ENCODE measurements at places on chromosomes 16 and 17. TPM values are rescaled to one million over a fixed set of nuclear protein-coding genes. Genes with fewer than 3 reads are reported as not detected.

Gene LGALS9B
- not detected for total RNA-seq

DNA sequence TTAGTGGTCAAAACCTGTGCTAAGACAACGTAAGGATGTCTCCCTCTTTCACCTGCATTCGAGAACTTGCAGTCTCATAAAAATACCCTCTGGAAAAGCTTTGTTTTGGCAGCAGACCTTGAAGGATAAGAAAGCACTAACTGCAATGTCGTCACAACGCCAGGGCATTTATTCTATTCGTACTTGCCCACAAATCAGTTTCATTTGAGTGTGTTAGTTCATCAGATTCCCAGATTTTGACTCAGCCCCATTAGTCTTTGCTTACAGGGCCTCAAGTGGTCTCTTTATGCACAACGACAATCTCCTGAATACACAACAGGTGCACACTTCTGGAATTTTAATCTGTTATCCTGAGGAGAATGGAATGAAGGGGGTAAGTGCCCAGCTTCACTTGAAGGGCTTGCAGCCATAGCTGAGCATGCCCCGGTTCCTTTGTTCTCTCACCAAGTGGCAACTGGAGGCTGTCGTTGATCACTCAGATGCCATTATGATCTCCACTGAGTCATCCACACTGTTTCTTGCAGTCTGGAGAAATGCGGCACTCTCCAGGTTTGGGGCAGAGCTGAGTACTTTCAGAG is 58.8 kb downstream of the CLEC19A start:
- H3K4me1 ChIP-seq: peaks cover 5% of the 10 kb centered on the region
- peak overlapping the region; percentile 51 for H3K27ac ChIP-seq
- H3K4me3 ChIP-seq: no peak overlapping the region
- DNase-seq: peak; percentile 51
- peaks cover 4% of the 10 kb centered on the region for H3K27me3 ChIP-seq

DNA sequence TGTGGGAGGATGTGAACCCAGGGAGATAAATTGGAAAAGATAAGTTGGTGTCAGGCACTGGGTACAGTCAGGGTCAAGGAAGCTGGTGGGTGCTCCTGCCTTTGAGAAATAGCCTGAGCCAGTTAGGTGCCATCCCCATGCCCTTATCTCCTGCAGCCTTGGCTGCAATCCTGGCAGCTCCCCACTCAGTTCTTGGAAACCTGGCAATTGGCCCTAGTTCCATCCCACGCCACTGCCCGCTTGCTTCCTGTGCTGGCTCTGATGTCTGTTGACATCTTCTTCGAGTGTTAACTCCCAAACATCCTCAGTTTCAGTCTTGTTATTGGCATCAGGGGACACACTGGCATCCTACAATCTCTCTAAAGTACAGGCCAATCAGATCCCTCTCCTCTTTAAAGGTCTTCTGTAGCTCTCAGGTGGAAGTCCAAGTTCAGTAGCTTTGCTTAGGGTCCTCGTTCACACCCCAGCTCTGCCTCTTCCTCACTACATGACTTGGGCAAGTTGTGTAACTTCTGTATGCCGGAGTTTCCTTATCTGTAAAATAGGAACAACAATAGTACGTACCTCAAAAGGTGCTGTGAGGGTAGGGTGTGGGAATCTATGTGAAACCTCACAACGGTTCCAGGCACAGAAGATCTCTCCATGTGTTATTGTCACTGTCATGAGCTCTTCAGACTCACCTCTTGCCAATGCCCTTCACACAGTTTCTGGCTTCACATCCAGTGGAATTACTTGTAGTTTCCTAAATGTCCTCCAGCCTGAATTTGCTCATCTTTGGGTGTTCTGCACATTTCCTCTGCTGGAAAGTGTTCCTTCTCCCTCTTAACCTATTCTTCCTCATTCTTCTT is 13.5 kb upstream of the PRKAR1A start:
- no peaks in the 10 kb centered on the region for H3K27me3 ChIP-seq
- peak overlapping the region; percentile 19 for H3K4me3 ChIP-seq
- H3K36me3 ChIP-seq: no peaks in the 10 kb centered on the region
- H3K27ac ChIP-seq: peak overlapping the region; percentile 75

Gene CSH1
- not detected for total RNA-seq

Gene PNMT
- total RNA-seq: 3.9 TPM

Gene WIPF2
- total RNA-seq: 42.4 TPM

- H3K4me3 ChIP-seq: no peak overlapping the region
- no peak for DNase-seq
- no peak overlapping the region for H3K27ac ChIP-seq
- no peaks in the 10 kb centered on the region for H3K27me3 ChIP-seq
- no peaks in the 10 kb centered on the region for H3K4me1 ChIP-seq
Observed at GRCh38 chr16:76670125-76670857, 393.1 kb downstream of the CNTNAP4 start.

DNA sequence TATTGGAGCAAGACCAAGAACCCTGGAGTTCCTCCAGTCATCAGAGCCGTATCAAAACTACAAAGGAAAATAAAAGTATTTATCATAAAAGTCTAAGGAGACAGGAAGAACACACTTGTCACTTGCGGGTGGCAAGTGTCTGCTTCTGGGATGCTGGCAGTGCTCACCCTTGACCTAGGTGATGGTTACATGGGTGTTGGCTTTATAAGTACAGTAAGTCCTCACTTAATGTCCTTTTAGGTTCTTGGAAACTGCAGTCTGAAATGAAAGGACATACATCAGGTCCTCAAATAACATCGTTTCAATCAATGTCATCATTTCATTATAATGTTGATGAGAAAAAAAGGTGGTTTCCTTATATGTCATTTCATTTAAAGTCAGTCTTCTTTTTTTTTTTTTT is 3.0 kb upstream of the AIPL1 start:
- peaks cover 6% of the 10 kb centered on the region for H3K27me3 ChIP-seq
- H3K4me1 ChIP-seq: no peaks in the 10 kb centered on the region
- no peak overlapping the region for H3K27ac ChIP-seq
- H3K4me3 ChIP-seq: no peak overlapping the region

DNA sequence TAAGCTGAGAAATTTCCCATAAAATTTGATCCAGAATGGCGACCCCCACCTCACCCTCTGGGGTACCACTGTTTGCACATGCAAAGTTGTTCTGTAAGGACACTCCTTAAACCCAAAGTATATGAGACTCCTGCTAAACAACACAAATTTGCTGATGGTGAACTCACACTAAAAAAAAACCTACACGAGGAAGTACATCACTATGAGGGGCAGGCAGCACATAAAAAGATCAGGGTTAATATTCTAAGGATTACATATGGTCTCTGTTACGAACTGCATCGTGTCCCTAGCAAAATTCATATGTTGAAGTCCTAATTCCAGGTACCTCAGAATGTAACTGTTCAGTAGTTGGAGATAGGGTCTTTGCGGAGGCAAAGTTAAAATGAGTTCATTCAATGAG is 60.3 kb downstream of the LYRM1 start:
- H3K4me3 ChIP-seq: no peak overlapping the region
- no peak for DNase-seq
- no peak overlapping the region for H3K27ac ChIP-seq
- H3K4me1 ChIP-seq: no peaks in the 10 kb centered on the region

DNA sequence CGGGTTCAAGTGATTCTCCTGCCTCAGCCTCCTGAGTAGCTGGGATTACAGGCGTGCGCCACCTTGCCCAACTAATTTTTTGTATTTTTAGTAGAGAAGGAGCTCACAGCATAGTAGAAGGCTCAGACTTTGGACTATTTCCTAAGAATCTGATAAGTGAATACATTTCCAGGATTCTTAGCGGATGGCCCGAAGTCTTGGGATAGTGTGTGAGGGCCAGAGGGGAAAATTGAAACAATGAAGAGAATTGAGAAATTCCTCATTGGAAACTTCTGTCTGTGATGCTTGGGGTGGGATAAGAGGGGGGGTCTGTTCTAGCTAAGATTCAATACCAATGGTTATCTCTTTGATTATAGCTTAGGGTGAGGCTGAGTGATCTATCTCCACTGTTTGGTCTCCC is 183.3 kb downstream of the MSI2 start:
- H3K27me3 ChIP-seq: no peaks in the 10 kb centered on the region
- no peak for DNase-seq
- peaks cover 10% of the 10 kb centered on the region for H3K4me1 ChIP-seq
- H3K27ac ChIP-seq: no peak overlapping the region

GRCh38 chr17:42354956-42355843 is 33.0 kb downstream of the STAT3 start:
- no peak overlapping the region for H3K4me3 ChIP-seq
- H3K27me3 ChIP-seq: no peaks in the 10 kb centered on the region
- peaks cover 9% of the 10 kb centered on the region for H3K36me3 ChIP-seq
- no peak overlapping the region for H3K27ac ChIP-seq
- peaks cover 69% of the 10 kb centered on the region for H3K4me1 ChIP-seq

Measured in lower lobe of right lung (tissue), 2 donors.